ENCODE measurements at places on chromosomes 11 and 22.

- DNase-seq = no peak
Observed at GRCh38 chr11:130765406-130765805, 150.9 kb downstream of the SNX19 start.

DNA sequence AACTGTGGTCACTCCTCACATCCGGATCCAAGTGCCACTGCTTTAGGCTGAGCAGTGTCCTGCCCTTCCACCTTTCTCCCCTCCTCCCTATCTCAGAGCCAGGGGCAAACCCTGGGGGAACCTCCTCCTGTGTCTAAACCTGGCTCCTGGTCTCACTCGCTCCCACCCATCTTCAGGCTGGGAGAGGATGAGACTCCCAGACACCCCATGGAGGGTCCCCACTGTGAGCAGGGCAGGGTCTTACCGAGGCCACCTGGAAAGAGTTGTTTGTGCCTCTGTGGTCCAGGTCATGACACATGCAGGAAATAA is 93.6 kb downstream of the PDE2A start:
- no peak for DNase-seq

DNA sequence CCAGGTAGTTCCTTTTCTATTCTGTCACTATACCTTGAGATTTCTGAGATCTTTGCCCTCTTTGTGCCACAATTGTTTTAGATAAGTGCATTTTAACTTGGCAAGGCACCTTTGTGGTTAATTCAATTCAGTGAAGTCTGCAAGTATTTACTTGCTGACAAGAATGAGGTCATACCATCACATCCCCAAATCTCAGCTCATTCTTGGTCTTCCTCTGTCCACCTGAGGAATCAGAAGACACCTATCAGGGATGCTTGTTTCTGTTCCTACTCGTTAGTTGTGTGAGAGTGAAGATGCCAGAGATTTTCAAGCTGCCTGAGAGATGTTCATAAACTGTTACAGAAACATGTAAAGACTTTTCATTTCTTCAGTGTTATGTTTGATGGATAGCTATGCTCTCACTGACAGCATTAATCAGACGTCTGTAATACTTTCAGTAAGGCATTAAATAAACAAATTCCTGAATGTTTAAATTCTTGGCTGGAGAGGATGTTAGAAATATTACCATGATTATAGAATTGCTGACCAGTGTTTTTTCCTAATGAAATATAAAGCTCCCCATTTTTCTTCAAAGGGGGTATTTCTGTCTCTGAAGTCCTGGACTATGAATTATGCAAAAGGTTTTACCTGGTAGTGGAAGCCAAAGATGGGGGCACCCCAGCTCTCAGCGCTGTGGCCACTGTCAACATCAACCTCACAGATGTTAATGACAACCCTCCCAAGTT is 135.0 kb upstream of the MTNR1B start:
- DNase-seq = no peak

GRCh38 chr22:24325105-24325757 is 54.6 kb downstream of the SPECC1L start:
- DNase-seq = peak; percentile 84

DNA sequence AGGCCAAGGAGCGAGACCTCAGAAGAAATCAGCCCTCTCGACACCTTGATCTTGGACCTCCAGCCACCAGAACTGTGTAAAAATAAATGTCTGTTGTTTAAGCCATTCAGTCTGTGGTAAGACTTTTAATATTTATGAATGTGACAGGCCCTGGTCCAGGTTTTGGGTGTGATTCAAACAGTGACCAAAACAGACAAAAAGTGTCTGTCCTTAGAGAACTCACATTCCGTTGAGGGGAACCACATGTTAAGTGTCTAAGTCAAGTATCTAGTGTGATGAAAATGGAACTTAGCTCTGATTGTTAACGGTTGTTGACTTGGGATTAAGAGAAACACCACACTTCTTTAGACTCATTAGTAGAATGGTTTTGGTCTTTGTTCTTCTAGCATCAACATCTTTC is 22.2 kb downstream of the ATXN10 start:
- no peak for DNase-seq

DNA sequence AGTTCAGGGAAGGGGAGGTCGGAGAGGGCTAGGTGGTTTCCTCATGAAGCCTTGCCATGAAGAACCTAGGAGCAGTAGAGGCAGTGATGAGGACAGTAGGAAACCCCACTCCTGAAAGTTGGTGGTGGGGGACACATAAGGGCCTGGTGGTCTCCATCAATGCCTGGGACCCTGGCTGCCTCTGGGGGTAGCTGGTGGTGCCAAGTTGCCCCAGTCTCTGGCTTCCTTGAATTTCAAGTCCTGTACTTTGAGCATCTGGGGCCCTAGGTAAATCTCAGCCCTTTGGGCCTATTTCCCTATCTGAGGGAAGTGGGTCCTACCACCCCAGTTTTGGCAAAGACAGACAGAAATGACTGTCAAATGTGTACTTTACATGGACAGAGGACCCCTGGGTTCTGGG is 28.1 kb downstream of the AMPD3 start:
- DNase-seq = no peak

- no peak for DNase-seq
Observed at GRCh38 chr22:46414704-46415103, 79.2 kb downstream of the TRMU start.
